Cardiac muscle cell (in vitro differentiated cells and primary cell): ENCODE measurements at places on chromosomes 2 and 18. TPM values are rescaled to one million over a fixed set of nuclear protein-coding genes. Genes with fewer than 3 reads are reported as not detected.

DNA sequence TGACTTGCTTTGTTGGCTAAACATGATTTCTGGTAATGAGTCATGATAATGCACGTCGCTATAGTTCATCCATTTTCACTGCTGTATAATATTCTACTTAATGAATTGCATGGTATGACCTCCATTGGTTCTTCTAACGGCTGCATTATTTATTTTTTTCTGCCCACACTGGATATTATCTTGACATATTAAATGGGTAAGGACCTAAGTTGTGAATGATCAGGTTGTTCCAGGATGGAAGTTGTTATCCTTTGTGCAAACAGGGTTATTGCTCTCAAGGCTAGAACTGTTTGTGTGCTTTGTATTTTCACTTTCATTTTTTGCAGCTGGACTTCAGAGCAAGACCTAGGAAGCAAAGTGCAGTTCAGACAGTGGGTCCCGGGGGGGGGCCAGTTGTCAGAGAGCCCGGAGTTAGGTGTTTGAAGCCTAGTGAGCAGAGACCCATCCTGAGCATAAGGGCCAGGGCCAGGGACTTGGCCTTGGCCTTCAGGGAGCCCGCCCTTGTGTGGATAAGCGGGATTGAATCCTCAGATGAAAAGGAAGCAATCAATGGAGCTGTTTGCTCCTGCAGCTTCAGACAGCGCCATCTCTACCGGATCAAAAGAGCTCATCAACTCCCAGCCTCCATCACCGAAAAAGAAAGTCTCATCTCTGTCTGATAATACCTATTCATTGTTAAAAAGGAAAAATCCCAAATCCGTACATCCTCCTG lies 48.2 kb downstream of the AGAP1 start:
- H3K27me3 ChIP-seq, result no peaks in the 10 kb centered on the region
- H3K4me3 ChIP-seq, result no peak overlapping the region
- H3K27ac ChIP-seq, result no peak overlapping the region

Gene LRP1B
- total RNA-seq, result 2.4 and 2.5 TPM in 2 replicates

DNA sequence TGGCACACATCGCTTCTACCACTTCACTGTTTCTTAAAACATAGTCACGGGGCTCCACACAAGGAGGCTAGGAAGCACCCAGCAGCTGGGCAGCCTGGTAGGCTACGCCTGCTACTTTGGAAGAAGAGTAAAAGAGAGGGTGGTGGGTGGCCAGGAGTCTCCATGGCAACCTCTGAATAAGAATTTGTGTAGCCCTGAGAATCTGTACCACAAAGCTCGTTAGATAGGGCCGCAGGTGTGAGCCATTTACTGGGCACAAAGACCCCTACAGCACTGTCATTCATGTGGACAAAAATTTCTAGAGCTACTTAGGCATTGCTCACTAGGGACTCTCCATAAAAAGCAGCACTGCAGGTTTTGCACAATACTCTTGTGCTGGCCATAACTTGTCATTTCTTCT lies 166.4 kb upstream of the MSH6 start:
- DNase-seq, result no peak
- H3K4me1 ChIP-seq, result peaks cover 13% of the 10 kb centered on the region
- no peaks in the 10 kb centered on the region for H3K27me3 ChIP-seq
- H3K27ac ChIP-seq, result no peak overlapping the region
- no peaks in the 10 kb centered on the region for H3K36me3 ChIP-seq

- no peaks in the 10 kb centered on the region for H3K4me1 ChIP-seq
- no peaks in the 10 kb centered on the region for H3K36me3 ChIP-seq
- no peak overlapping the region for H3K27ac ChIP-seq
- H3K4me3 ChIP-seq, result no peak overlapping the region
Observed at GRCh38 chr18:75086494-75087034, 122.4 kb downstream of the PTGR3 start.

DNA sequence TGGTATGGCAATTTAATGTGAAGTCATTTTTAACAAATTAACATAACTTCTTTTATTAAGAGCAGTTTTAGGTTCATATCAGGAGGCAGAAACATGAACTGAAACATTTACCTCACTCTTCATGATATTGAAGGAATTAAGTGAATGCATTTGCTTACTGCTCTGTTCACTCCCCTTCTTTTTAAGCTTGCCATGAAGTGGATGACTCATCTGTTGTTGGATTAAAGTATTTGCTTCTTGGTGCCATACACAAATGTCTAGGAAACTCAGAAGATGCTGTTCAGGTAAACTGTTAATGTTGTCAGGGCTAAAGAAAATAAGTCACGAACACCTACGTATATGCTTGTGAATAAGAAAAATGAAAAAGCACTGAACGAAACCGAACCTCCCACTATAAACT lies 10.2 kb upstream of the CABYR start:
- no peaks in the 10 kb centered on the region for H3K27me3 ChIP-seq
- no peak overlapping the region for H3K27ac ChIP-seq
- no peak for DNase-seq
- H3K36me3 ChIP-seq, result peaks cover 2% of the 10 kb centered on the region

GRCh38 chr18:24157855-24158254 lies 19.0 kb downstream of the CABYR start:
- H3K27me3 ChIP-seq, result no peaks in the 10 kb centered on the region
- DNase-seq, result no peak
- no peaks in the 10 kb centered on the region for H3K36me3 ChIP-seq
- H3K4me1 ChIP-seq, result peaks cover 20% of the 10 kb centered on the region

DNA sequence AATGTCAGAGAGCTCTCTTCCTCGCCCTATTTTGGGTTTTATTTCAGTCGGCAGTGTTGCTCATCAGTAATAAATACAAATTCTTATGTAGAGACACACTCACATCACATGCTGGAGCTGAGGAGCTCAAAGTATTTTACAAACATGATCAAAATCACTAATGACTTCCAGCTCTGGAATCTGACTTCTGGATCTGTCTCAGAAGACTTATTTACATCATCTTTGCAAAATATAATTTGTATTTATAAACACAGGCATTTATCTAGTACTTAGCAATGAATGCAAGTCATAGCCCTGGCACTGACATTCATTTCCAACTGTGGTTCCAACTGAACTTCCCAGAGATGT lies 327.1 kb downstream of the NCKAP5 start:
- H3K36me3 ChIP-seq, result no peaks in the 10 kb centered on the region
- no peak overlapping the region for H3K27ac ChIP-seq
- no peak overlapping the region for H3K4me3 ChIP-seq
- DNase-seq, result no peak
- no peaks in the 10 kb centered on the region for H3K4me1 ChIP-seq
- no peaks in the 10 kb centered on the region for H3K27me3 ChIP-seq

- no peaks in the 10 kb centered on the region for H3K27me3 ChIP-seq
- no peaks in the 10 kb centered on the region for H3K36me3 ChIP-seq
- H3K4me3 ChIP-seq, result no peak overlapping the region
- H3K4me1 ChIP-seq, result peaks cover 37% of the 10 kb centered on the region
- H3K27ac ChIP-seq, result peak overlapping the region; percentile 91
Observed at GRCh38 chr18:48996901-48997463, 46.2 kb upstream of the SMAD7 start.
